ENCODE measurements at places on chromosomes 16 and 17. TPM values are rescaled to one million over a fixed set of nuclear protein-coding genes. Genes with fewer than 3 reads are reported as not detected.
A peak's percentile ranks its signal among the peaks of the same experiment; 100 is the strongest.

Gene MPO
- not detected for total RNA-seq

Gene HP
- total RNA-seq = not detected

Gene KRTAP17-1
- total RNA-seq = not detected

Gene EVPLL
- not detected for total RNA-seq

Gene TBX21
- total RNA-seq = not detected

Gene DVL2
- 79.1 TPM for total RNA-seq

Gene ICAM2
- total RNA-seq = not detected

Gene NRN1L
- total RNA-seq = 1.0 TPM

Gene KRTAP3-1
- total RNA-seq = not detected

Gene VASN
- 4.1 TPM for total RNA-seq

Gene ADAD2
- not detected for total RNA-seq

- no peak for DNase-seq
- peak overlapping the region; percentile 82 for H3K4me3 ChIP-seq
- peaks cover 28% of the 10 kb centered on the region for H3K4me1 ChIP-seq
- peaks cover 6% of the 10 kb centered on the region for H3K27me3 ChIP-seq
Measured at GRCh38 chr17:31111183-31111582, 16.4 kb downstream of the NF1 start.

- no peak for DNase-seq
- no peak overlapping the region for H3K4me3 ChIP-seq
- no peaks in the 10 kb centered on the region for H3K36me3 ChIP-seq
- no peaks in the 10 kb centered on the region for H3K4me1 ChIP-seq
- H3K27me3 ChIP-seq = peaks cover 4% of the 10 kb centered on the region
- H3K27ac ChIP-seq = no peak overlapping the region
Measured at GRCh38 chr16:2611499-2611862, 70.8 kb upstream of the KCTD5 start.

GRCh38 chr17:73064084-73064938 is 28.2 kb downstream of the SLC39A11 start:
- H3K36me3 ChIP-seq = no peaks in the 10 kb centered on the region
- H3K27me3 ChIP-seq = peaks cover 2% of the 10 kb centered on the region
- no peak overlapping the region for H3K4me3 ChIP-seq
- peaks cover 16% of the 10 kb centered on the region for H3K4me1 ChIP-seq

GRCh38 chr16:30921748-30922419 is 1.5 kb upstream of the FBXL19 start:
- peaks cover 21% of the 10 kb centered on the region for H3K27me3 ChIP-seq
- H3K4me3 ChIP-seq = peak overlapping the region; percentile 99
- no peaks in the 10 kb centered on the region for H3K36me3 ChIP-seq
- peaks cover 9% of the 10 kb centered on the region for H3K4me1 ChIP-seq

- H3K4me1 ChIP-seq = peaks cover 7% of the 10 kb centered on the region
- H3K27me3 ChIP-seq = peaks cover 12% of the 10 kb centered on the region
- DNase-seq = no peak
- no peak overlapping the region for H3K27ac ChIP-seq
Measured at GRCh38 chr17:74831444-74832146, 28.1 kb downstream of the GRIN2C start.

DNA sequence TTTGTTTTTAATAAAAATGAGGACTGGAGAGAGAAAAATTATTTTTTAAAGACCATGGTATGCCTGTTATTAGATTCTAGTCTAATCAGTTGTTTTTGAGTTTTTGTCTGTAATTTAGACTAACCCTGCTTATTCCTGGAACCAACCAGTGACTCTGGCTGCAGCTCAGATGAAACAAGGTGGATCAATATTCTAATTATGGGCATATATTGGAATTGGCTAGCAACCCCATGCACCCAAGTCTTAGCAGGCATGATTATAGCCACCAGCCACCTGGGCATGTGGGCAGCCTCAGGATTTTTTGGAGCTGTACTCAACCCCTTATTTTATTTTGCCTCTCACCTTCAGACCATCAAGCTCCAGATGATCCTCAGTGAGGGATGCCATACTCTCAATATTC is 21.6 kb upstream of the SLC6A2 start:
- no peak overlapping the region for H3K4me3 ChIP-seq
- H3K27me3 ChIP-seq = no peaks in the 10 kb centered on the region
- no peaks in the 10 kb centered on the region for H3K4me1 ChIP-seq
- H3K36me3 ChIP-seq = no peaks in the 10 kb centered on the region
- no peak overlapping the region for H3K27ac ChIP-seq

GRCh38 chr17:55990332-55991006 is 162.8 kb upstream of the ANKFN1 start:
- no peaks in the 10 kb centered on the region for H3K36me3 ChIP-seq
- H3K27ac ChIP-seq = no peak overlapping the region
- DNase-seq = no peak
- H3K27me3 ChIP-seq = peaks cover 2% of the 10 kb centered on the region

DNA sequence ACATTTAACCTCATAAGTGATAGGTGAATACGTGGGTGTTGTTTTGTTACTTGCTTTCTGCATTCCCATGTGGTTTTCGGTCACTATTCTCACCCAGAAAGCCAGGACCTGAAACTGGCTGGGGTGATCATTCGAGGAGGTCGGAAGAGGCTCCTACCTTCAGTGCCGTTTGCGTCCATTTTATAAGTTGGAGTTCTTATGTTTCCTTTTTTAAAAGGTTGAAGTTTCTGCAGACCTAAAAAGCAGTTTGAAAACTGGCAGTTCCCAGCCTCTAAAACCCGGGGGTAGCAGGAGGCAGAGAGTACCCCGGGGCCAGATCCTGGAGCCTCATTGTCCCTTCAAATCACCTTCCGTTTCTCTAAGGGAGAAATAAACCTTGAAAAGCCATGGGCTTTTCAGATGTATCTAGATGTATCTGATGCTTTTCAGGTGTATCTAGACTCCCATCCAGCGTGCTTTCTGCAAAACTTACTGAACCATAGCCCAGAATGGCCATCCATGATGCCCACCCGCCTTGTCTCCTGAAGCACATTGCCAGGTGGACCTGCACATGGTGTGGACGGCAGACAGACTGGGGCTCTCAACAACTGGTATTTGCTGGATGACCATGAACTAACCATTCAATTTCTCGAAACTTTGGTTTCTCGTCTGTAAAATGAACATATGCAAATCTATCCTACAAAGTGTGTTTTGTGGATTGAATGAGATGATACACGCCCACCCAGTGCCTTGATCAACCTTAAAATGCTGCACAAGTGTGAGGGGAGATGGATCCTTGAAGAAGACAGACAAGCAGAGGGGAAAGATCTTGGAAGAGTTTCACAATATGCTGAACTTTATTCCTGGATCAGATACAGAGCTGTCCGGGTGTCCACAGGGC is 1.3 kb downstream of the NLRC5 start:
- no peak for DNase-seq
- no peaks in the 10 kb centered on the region for H3K36me3 ChIP-seq
- no peak overlapping the region for H3K4me3 ChIP-seq
- H3K4me1 ChIP-seq = peaks cover 1% of the 10 kb centered on the region
- peaks cover 15% of the 10 kb centered on the region for H3K27me3 ChIP-seq

DNA sequence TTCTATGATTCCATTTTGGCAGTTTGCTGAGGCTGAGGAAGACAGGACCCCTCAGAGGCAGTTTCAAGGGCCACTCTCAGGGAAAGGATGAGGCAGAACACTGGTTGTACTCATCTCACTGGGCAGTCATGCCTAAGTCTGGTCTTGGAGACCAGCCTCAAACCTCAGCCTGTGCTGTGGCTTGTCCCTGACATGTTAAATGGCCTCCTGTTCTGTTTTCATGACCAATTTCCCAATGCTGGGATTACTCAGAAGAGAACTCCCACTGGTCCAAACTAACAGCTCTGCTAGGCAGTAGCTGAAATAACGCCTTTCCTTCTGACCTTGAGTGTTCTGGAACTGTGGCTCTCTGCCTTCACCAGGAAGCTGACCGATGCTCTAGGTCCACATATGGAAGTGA is 8.4 kb upstream of the SPDYE4 start:
- DNase-seq = no peak
- H3K4me3 ChIP-seq = no peak overlapping the region
- no peaks in the 10 kb centered on the region for H3K27me3 ChIP-seq
- H3K4me1 ChIP-seq = no peaks in the 10 kb centered on the region
- no peak overlapping the region for H3K27ac ChIP-seq
- H3K36me3 ChIP-seq = peaks cover 3% of the 10 kb centered on the region

DNA sequence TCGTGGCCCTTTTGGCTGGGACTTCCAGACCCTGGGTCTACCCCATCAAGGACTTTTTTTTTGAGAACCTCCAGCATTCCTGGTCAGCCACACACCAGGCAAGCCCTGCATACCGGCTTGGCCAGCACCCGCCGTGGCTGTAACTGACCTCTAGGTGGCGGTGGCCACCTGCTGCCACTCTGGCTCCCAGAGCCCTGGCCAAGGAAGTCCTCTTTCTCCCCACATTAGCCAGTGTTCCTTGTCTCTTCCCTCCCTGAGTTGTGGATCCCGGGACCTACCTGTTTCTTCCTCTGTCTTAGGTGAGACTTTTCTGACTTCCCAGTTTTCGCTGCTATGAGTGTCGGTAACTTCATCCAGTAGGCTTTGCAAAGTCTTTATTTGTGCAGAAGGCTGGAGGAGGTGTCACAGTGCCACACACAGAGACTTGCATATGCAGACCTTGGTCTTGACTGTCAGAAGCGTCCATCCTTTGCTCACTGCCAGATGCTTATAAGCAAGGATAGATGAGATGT is 348.3 kb downstream of the CPPED1 start:
- H3K27ac ChIP-seq = no peak overlapping the region
- H3K4me3 ChIP-seq = no peak overlapping the region

DNA sequence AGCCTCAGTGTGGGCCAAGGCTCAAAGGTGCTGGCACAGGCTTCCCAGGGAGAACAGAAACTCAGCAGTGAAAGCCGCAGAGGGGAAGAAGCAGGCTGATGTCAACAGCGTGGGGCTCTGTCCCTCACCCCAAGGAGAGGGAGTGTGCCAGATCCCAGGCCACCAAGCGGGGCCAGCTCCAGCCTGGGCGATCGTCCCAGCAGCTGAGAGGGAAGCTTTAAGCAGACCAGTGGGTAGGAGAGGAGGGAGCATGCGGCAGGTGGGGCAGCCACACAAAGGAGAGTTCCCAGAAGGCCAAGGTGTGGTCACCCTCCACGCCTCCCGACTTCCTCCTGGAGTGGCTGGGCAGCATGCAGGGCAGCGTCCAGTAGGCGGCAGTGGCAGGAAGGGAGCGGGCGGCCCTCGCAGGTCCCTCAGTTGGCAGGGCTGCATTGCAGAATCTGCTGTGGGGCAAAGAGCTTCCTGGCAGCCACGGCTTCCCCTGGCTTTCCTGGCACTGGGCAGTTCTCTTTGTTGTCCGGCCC is 6.0 kb downstream of the SYNGR2 start:
- no peaks in the 10 kb centered on the region for H3K27me3 ChIP-seq
- H3K36me3 ChIP-seq = no peaks in the 10 kb centered on the region
- H3K4me3 ChIP-seq = no peak overlapping the region
- peaks cover 14% of the 10 kb centered on the region for H3K4me1 ChIP-seq
- no peak for DNase-seq
- peak overlapping the region; percentile 48 for H3K27ac ChIP-seq

- DNase-seq = no peak
- peaks cover 35% of the 10 kb centered on the region for H3K4me1 ChIP-seq
- H3K36me3 ChIP-seq = no peaks in the 10 kb centered on the region
Measured at GRCh38 chr16:17370731-17371285, 100.0 kb downstream of the XYLT1 start.

GRCh38 chr17:3732210-3732621 is 8.5 kb downstream of the HASPIN start:
- H3K27ac ChIP-seq = no peak overlapping the region
- no peaks in the 10 kb centered on the region for H3K27me3 ChIP-seq
- peaks cover 3% of the 10 kb centered on the region for H3K4me1 ChIP-seq
- H3K36me3 ChIP-seq = no peaks in the 10 kb centered on the region
- no peak overlapping the region for H3K4me3 ChIP-seq

- DNase-seq = no peak
- H3K4me3 ChIP-seq = no peak overlapping the region
- H3K36me3 ChIP-seq = peaks cover 7% of the 10 kb centered on the region
- H3K27me3 ChIP-seq = peaks cover 8% of the 10 kb centered on the region
Measured at GRCh38 chr16:57039148-57039812, 49.9 kb downstream of the NLRC5 start.

DNA sequence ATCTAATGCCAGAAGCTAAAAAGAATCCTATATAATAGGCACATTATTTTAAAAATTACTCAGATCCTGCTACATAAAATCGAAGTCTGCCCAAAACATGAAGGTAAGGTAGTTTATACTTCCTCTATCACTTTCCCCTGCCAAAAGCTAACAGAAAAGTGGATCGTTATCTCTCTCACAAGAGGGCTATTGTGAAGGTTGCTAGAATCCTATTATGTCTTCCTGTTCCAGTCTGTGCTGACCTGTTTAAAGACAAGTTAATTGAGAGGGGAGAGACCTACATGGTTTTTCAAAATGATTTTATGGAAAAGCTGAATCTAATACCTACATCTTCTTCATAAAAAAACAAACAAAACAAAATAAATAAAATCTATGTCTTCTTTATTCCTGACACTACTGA is 1410.9 kb upstream of the CDH8 start:
- no peaks in the 10 kb centered on the region for H3K4me1 ChIP-seq
- no peak overlapping the region for H3K27ac ChIP-seq
- H3K36me3 ChIP-seq = no peaks in the 10 kb centered on the region
- no peaks in the 10 kb centered on the region for H3K27me3 ChIP-seq
- H3K4me3 ChIP-seq = no peak overlapping the region

DNA sequence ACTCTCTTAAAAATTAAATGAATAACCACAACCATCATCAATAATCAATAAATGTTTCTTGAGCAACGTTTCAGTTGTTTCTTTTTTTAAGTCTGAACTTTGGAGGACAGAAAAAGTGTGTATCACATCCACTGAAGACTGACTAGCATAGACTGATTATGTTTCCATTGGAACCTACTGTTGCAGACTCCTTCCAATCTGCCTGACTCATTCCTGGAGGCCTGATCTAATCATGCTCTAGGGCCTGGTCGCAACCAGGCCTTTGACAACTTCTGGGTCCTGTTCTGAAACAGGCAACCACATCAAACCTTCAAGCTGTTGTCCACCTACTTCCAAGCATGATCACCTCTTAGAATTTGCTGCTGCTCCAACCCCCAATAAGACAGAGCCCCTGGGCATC is 109.2 kb upstream of the NUDT7 start:
- H3K4me3 ChIP-seq = no peak overlapping the region
- no peaks in the 10 kb centered on the region for H3K4me1 ChIP-seq
- peaks cover 2% of the 10 kb centered on the region for H3K27me3 ChIP-seq
- H3K36me3 ChIP-seq = no peaks in the 10 kb centered on the region
- H3K27ac ChIP-seq = no peak overlapping the region
- DNase-seq = no peak

GRCh38 chr17:27069842-27070508 is 223.9 kb upstream of the WSB1 start:
- H3K27ac ChIP-seq = no peak overlapping the region
- no peak for DNase-seq
- H3K4me3 ChIP-seq = no peak overlapping the region
- H3K36me3 ChIP-seq = no peaks in the 10 kb centered on the region
